ENCODE measurements at places on chromosomes 5 and 9.

DNA sequence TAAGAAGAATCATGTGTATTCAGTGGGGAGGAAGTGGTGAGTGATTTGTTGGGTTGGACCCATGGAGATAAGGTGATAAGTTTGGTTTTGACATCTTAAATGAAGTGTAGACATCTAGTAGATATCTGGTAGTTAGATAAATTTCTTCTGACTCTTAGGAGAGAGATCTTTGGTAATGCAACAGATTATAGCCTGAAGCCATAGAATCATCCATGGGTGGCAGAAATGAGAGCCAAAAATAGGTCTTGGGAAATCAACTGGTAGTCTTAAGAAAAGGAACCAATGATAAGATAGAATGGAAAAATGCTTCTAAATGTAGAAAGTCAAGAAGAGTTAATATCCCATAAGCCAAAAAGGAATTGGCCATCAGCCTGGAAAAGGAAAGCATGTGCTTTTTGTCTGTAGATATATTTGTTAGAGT is 532.7 kb upstream of the GRAMD2B start:
- no peak for DNase-seq

- no peak for DNase-seq
These were observed 684.0 kb upstream of the ACO1 start for GRCh38 chr9:31700252-31701045.

DNA sequence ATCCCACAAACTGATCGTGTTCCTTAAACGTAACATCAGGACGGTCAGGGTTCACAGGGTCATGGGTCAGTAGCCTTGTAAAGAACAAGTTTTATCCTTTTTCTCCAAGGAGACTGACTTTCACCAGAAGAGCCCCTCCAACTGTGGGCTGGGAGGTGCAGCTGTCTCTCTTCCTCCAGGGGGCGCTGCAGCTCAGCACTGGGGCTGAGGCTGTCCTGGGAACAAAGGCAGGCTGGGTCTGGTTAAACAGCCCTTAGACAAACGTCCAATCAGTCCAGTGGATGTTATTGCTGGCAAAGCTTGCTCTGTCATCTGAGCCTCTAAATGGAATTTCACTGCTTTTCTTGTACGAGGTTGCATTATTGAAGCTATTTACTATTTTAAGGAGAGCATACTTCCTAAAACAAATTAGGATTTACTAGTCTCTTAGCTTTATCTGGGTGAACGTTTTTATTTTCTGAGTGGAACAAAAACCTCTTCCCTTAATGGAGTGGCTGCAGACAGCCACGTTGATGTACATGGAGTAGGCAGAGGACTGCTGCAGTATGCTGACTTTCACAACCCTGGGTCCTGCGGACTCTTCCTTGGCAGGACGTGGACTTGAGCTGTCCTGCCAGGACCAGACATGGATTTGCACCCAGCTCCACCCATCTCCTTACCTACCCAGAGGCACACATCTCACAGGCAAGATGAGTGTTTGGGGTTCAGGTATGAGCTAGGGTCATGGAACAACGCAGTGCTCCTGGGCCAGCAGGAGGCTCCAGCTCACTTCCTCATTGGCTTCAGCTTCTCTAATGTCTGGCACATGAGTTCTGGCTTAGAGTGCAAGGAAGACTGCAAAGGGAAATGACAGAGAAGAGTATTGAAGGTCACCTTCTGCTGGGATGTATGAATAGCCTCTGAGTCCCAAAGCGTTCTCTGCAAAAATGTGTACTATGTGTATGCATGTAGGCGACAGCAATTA is 7.8 kb downstream of the EXOSC2 start:
- peak; percentile 76 for DNase-seq

- DNase-seq = no peak
These were observed 586.4 kb downstream of the TLE4 start for GRCh38 chr9:80158131-80158530.

DNA sequence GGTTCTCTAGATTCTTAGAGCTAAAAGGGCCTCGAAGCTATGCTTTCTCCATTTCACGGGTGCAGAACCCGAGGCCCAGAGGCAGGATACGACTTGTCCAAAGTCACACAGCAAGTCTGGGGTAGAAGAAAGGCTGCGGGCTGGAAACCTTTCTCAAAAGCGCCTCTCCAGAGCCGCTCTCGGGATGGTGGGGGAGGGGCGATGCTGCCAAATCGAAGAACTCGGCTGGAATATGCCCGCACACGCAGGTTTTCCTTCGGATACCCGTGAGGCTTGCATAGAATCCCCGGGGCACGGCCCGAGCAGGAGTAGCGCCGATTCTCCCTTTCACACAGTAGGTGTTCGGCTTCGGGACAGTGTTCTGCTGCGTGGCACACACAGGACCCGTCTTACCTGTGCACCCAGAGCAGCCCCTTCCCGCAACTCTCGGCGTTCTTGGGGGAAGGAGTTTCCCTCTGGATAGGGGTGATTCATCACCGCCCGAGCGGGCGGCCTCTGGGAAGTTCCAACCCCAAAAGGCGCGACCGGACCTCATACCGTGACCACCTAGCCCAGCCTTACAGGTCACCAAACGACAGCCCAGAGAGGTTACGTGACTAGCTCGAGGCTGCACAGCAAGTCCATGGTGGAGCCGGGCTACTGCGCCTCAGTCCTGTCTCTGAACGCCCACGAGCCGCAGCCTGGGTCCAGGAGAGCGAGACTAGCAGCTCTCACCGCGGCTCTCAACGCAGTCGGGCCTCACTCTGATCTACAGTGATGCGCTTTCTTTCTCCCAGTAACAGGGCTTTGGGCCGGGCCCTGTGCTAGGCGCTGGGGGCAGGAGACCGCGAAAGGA is 4.1 kb downstream of the PAX5 start:
- DNase-seq = no peak

DNA sequence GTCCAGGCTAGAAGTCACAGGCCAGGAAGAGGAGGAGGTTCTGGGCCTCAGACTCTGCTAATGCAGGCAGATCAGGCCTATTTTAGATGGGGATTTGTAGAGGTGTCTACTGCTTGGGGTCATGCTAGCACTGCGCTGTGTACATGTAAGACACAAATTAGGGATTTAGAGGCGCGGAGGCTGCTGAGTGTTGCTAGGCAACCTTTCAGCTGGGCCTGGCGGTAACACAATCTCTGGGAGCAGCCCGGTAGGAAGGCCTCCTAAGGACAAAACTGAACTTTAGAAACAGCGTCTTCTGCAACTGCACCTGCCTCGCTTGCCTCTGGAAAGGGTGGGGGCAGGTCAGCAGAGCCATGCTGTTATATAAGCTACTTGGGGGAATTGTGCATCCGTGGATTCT is 147.9 kb downstream of the MACROH2A1 start:
- DNase-seq = no peak

- DNase-seq = no peak
These were observed 2.4 kb downstream of the RECK start for GRCh38 chr9:36039121-36039520.

GRCh38 chr9:117827456-117827855 is 123.3 kb downstream of the TLR4 start:
- DNase-seq = no peak
